Activated T-cell treated with anti-CD3 and anti-CD28 coated beads, Interleukin-2, amount 50 U/mL, for 72 hours (primary cell): ENCODE measurements at places on chromosomes 6 and 20. TPM values are rescaled to one million over a fixed set of nuclear protein-coding genes. Genes with fewer than 3 reads are reported as not detected.

KPNA5 gene
- total RNA-seq = 12.2 TPM

ALDH8A1 gene
- total RNA-seq = 1.8 TPM

MYH7B gene
- 0.46 TPM for total RNA-seq

FAM110A gene
- total RNA-seq = 21.1 TPM

SLC52A3 gene
- not detected for total RNA-seq

PBOV1 gene
- total RNA-seq = not detected

CCN6 gene
- total RNA-seq = 0.25 TPM

ARMC12 gene
- 4.5 TPM for total RNA-seq

TSHZ2 gene
- 29.3 TPM for total RNA-seq

RNF182 gene
- total RNA-seq = not detected

COL21A1 gene
- total RNA-seq = not detected

HTR1E gene
- total RNA-seq = not detected

BCAS4 gene
- 13.6 TPM for total RNA-seq

PTPRT gene
- not detected for total RNA-seq

CAGE1 gene
- 0.31 TPM for total RNA-seq
